NCI-H2107 (cell line): ENCODE measurements at places on chromosomes 11 and 22.

GRCh38 chr22:47162865-47163264, 400.4 kb downstream of the TBC1D22A start:
- no peak for DNase-seq

GRCh38 chr11:119992171-119993051, 145.5 kb downstream of the TRIM29 start:
- no peak for DNase-seq

DNA sequence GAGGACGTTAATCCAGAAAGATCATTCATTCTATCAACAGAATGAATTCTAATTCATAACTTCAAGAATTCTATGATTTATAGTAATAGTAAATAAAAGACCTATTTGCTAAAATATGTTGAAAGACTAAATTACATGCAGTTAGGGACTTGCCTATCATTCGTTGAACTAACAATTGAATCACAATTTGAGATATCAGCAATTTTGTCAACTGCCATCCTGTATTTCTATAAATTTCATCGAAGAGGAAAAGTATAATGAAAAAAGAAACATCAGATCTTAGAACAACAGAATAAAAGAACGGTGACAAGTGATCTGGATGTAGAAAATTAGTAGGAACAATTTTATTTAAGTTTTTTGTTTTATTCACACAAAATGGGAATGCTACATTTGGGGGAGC, 4.4 kb upstream of the TTC17 start:
- no peak for DNase-seq

- DNase-seq, result no peak
Measured at GRCh38 chr11:61742391-61742790, 10.0 kb upstream of the MYRF start.

DNA sequence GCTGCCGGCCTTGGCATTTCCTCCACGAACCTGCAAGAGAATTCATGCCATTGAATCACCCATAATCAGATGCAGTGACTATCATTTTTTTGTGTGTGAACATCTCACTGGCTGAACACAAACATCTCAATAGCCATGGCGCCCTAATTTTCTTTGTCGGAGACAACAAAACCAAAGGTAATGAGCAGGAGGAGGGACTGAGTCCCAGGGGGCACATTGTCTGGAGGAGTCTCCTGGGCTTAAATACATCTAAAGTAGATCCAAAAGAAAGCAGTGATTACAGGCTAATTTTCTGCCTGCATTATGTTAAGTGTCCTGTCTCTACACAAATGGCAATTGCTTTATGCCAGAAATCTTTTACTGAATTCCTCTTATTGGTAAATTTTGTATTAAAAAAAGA, 113.5 kb downstream of the NTM start:
- no peak for DNase-seq

DNA sequence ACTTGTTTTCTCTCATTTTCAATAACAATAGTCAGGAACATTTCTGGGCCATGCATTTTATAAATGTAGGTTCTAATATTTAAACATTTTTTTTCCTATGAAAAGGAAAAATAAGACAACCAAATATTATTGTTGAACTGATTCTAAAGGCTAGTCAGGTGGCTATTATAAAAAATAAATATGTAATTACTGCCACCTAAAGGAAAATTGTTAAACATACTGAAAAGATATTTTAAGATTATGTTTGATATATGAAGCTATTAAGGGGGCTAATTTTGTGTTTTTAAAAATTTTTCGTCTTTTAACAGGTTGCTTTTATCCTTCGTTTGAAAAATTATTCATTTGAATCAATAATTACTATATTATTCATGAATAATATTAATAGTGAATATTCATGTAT, 62.2 kb upstream of the FDX1 start:
- no peak for DNase-seq

- DNase-seq, result no peak
Measured at GRCh38 chr11:60498399-60498798, 5.8 kb downstream of the MS4A12 start.
